Gastrocnemius medialis (tissue), 4 donors: ENCODE measurements at places on chromosomes 16 and 17.

DNA sequence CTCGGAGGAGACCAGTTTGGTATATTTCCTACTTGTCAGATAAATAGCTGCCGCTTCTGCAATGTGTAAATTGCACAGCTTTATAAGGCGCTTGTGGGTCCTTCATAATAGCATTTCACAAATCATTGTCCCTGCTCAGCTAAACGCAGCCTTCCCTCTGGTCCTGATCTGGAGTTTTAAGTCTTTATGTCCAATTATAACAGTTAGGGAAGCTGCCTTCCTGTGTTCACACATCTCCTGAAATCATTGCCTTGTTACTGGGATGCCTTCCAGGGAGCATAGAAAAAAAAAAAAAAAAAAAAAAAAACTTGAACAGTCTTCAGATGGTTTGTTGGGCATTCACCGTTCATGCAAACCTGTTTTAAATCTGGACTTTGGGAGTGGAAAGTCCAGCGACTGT is 342.0 kb downstream of the XYLT1 start:
- no peak for DNase-seq

- no peak for DNase-seq
Measured at GRCh38 chr17:63772801-63773271, 561 bp downstream of the CCDC47 start.

GRCh38 chr16:56960681-56961281 is 969 bp upstream of the CETP start:
- no peak for DNase-seq

DNA sequence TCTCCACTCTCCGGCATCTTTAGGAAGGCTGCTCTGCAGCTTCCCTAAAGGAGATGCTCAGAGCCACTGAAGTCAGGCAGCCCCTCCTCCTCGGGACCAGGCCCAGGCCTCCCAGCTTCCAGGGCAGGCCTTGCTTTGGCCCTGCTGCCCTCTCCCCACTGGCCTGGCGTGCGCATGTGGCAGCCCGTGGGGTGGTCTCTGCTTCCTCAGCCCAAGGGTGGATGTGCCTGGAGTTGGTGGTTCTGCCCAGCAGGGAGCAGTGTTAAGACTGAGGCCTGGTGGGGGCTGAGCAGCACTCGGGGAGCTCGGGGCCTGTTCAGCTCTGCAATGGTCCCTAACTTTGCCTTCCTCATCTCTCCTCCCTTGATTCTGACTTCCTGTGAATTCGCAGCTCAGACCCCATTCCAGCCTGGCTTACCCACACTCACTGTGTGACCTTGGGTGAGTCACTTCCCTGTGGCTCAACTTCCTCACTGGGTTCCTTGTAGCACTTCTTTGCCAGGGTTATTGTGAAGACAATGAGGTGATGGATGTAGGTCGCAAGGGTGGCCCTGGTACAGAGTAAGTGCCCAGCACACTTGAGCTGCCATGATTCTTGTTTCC is 63.2 kb downstream of the NKD1 start:
- no peak for DNase-seq

GRCh38 chr17:76071531-76072147 is 678 bp downstream of the SRP68 start:
- no peak for DNase-seq

- DNase-seq, result no peak
Measured at GRCh38 chr16:66844342-66845079, at the start of gene CA7. CA7 (plus strand) TSS chr16:66844414; CDS start chr16:66844488, 74 bp downstream.

- DNase-seq, result no peak
Measured at GRCh38 chr17:68850749-68851510, 104.3 kb downstream of the ABCA8 start.

DNA sequence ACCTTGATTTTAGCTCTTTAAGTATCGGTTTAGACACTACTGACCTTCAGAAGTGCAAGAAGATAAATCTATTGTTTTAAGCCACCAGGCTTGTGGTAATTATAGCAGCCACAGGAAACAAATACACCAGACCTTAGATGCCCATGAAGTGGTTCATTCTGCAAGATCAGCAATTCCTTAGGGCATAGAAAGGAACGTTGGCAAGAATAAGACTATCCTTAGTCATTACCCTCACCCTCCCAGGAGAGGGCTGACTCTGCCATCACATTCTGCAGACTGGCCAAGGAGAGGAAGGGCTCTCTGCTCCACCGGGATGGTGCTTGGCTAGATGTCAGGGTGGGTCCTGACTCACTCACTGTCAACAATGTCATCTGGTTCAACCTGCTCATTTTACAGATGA is 14.1 kb upstream of the NDEL1 start:
- no peak for DNase-seq

DNA sequence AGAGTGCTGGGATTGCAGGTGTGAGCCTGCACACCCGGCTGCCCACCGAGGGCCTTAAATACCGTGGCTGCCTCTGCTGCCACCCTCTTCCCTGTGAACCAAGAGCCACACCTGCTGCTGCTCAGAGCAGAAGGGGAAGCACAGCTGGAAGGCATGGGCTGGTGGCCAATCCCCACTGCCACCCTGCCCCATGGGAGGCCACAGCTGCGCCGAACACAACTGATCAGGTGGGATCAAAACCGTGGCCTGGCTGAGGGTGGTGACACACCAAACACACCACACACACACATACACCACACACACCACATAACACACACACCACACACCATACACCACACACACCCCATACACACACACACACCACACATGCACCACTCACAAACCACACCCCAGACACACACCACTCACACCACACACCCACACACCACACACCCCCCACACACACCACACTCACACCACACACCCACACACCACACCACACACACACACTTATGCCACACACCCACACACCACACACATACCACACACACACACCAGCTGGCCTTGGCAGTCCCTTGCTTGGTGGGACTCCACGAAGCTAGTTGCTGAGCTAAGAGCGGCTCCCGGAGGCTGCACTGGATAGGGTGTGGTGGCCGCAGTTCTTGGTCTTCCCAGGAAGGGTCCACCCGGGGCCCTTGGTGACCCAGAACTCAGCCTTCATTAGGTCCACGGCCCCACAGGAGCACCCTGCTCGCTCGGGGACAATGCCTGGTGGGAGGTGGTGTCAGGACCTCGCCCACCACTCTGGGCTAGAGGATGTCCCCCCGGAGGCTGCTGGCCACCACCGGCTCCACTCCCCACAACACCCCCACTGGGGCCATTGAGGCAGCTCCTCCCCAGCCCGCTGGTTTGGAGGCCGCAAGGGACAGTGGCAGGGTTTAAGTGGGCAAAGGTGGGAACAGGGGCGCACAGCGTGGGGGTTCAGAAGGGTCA is 14.9 kb downstream of the CEP131 start:
- DNase-seq, result no peak

DNA sequence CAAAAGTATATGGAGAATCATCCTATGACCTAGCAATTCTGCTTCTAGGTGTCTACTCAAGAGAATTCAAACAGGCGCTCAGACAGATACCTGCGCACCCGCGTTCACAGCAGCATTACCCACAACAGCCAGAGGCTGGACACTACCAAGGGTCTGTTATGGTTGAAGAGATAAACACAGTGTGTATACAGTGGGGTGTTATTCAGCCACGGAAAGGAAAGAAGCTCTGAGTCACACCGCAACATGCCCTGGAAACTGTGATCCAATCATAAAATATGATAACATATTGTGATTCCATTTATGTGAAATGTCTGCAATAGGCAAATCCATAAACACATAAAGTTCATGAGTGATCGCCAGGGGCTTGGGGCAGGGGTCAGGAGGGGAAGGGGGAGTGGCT is 18.0 kb upstream of the JPH3 start:
- no peak for DNase-seq

GRCh38 chr17:40960144-40960543 is 6.6 kb downstream of the KRT39 start:
- no peak for DNase-seq

DNA sequence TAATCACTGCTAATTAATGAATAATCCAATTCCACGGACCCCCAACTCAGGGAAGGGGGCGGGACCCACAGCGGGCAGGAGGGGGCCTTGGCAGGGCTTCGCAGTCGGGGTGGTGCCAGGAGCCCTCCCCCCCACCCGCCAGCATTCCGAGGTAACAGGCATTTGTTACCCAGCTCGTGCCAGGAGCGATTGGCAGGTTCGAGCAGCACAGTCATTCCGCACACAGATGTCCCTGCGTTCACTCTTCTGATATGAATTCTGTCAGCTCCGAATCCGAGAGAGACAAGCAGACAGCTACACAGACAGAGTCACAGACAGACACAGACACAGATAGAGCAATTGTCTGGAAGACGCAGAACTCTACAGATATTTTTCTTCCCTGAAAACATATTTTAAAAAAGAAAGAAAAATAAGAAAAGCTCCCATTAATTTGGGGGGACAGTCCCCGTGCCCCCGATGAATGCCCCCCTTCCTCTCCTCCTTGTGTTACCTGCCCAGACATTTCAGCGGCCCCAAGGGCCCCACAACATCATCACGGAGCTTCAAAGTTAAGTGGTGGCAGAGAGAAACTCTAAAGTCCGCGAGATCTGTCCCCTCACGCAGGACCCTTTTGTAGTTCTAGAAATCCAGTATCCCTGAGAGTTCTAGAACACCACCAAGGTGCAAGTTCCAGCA is 10.2 kb downstream of the NEUROD2 start:
- DNase-seq, result no peak

GRCh38 chr17:17849147-17849820 is 12.5 kb upstream of the SREBF1 start:
- DNase-seq, result peak; percentile 74

GRCh38 chr17:9170853-9171252 is 149.5 kb downstream of the NTN1 start:
- no peak for DNase-seq

- no peak for DNase-seq
Measured at GRCh38 chr17:2816688-2817087, 20.4 kb downstream of the RAP1GAP2 start.

DNA sequence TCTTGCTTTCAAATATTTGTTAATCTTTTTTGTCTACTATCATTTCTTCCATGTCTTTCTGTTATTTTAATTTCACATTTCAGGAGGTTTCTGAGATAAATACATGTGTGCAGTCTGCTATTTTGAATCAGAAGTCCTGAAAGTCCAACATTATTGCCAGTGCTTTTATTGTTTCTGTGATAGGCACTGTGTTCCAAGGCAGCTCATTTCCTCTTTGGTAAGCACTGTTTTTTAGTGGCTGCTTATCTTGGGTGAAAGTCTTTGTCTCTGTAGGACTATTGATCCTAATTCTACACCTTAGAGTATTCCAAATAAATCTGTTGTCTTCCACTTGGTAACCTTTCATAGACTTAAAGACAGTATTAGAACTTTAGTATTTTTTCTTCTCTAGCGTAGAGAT is 76.1 kb downstream of the PPM1E start:
- DNase-seq, result no peak

DNA sequence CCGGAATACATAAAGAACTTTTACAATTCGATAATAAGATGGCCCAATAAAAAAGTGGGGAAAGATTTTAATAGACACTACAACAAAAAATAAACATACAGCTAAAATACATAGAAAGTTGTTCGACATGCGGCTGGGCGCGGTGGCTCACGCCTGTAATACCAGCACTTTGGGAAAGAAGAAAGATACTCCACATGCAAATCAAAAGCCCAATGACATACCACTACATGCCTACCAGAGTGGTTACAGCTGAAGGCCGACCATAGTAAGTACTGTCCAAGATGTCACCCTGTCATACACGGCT is 9.3 kb downstream of the PRCD start:
- no peak for DNase-seq

DNA sequence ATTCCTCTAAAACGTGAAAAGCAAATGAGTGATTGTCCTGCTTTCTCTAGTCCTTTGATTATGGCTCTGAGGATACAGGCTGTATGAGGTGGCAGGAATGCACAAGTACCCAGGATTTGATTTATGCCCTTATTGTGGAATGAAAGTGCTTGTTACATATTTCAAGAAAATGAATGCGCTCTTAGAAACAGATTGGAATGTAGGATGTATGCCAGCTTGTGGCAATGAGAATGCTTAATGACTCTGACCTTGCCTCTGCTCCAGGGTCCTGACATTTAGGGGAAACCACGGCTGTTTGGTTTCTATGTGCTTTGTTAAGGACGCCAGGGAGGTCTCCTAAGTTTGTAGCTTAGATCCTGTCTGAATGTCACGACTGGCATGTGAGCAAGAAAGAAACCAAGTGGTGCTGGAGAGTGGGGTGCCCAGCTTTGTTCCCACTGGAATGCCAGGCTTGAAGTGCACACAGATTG is 22.0 kb downstream of the PRCD start:
- DNase-seq, result no peak
